Endothelial cell of umbilical vein (primary cell): ENCODE measurements at places on chromosomes 12 and 14. TPM values are rescaled to one million over a fixed set of nuclear protein-coding genes. Genes with fewer than 3 reads are reported as not detected.
A peak's percentile ranks its signal among the peaks of the same experiment; 100 is the strongest.

Gene OR9K2
- not detected in 2 replicates for total RNA-seq

Gene KRT79
- not detected in 2 replicates for total RNA-seq

Gene ALKBH1
- 13.1 and 14.8 TPM in 2 replicates for total RNA-seq

DNA sequence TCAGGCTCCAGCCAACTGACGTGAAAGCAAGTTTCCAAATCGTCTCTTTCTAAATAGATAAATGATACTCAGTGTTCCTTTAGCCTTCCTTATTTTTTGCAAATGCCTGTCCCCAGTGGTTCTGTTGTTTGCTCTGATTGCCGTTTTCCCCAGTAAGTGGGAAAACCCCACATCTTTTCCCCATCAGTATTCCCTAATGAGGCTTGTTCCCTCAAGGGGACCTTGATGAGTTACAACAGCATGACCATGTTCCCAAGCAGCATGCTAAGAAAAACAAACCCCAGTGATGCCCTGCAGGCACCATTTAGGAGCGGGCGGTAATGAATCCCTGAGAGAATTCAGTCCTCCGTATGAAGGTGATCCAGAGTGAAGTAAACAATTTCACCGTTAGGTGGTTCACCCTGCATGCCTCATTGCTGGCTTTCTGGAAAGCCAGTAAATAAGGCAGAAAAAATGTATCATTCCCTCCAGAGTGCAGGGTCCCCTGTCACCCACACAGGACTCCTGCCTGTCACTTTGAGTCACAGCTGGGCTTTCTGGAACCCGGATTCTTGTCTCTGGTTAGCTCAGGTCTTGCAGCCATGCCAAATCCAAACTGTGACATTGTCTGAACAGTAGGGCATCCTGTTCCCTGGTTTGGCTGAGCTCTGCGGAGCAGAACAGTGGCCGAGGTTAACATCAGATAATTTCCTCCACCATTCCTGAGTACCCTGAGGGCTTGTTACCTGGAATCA, 222.6 kb downstream of the RGS6 start:
- no peak for DNase-seq

- DNase-seq, result no peak
These were observed 171.8 kb downstream of the FLRT2 start for GRCh38 chr14:85701763-85702162.

GRCh38 chr14:100904307-100905087, 975 bp upstream of the RTL1 start:
- DNase-seq, result no peak

Gene IQSEC3
- not detected in 2 replicates for total RNA-seq

- DNase-seq, result peak; percentile 45
These were observed 42.9 kb upstream of the EEA1 start for GRCh38 chr12:92971859-92972524.

Gene LRP1-AS
- not detected in 2 replicates for total RNA-seq

Gene ZNF384
- total RNA-seq, result 52.8 and 58.5 TPM in 2 replicates

DNA sequence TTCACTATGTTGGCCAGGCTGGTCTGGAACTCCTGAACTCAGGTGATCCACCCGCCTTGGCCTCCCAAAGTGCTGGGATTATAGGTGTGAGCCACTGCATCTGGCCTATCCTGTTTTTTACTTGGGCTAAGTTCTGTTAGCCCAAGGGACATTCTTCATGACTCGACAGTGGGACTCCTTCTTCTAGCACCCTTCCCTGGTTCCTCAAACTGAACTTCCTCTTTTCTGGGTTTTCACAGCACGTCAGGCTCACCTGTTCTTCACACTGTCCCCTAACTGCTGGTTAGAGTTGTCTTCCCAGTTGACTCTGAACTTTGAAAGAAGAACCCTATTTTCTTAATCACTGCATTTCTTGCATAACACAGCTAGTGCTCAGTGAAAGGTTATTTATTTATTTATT, 22.5 kb downstream of the CABP1 start:
- DNase-seq, result no peak

- DNase-seq, result no peak
These were observed 90.6 kb upstream of the PWP1 start for GRCh38 chr12:107594995-107595394.

Gene DLST
- 105 and 110 TPM in 2 replicates for total RNA-seq

Gene CTSG
- not detected in 2 replicates for total RNA-seq

- DNase-seq, result no peak
These were observed 61.4 kb downstream of the SLC16A7 start for GRCh38 chr12:59657266-59657665.

Gene FGF6
- total RNA-seq, result not detected in 2 replicates

DNA sequence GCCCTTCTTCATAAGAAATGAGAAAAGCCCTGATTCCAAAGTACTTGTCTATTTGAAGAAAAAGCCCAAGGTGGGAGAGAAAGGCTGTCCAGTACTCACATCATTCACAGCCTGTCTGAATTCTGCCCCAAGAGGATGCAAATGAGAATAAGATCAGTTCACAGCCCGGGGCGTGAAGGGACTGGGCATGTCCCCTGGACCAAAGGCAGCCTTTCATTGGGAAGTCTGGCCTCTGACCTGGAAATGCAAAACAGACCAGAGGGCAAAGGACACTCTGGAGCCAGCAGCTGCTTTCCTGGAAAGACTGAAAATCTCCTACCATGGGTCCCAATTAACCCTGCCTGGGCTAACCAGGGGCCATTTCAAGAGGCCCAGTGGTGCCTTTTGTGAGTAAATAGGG, 191.2 kb upstream of the PELI2 start:
- no peak for DNase-seq

- DNase-seq, result no peak
These were observed 1.1 kb downstream of the LGALS3 start for GRCh38 chr14:55130196-55130550.

Gene KITLG
- total RNA-seq, result 32.5 and 46.4 TPM in 2 replicates

GRCh38 chr14:61565836-61566536, 129.3 kb upstream of the HIF1A start:
- DNase-seq, result peak; percentile 49

DNA sequence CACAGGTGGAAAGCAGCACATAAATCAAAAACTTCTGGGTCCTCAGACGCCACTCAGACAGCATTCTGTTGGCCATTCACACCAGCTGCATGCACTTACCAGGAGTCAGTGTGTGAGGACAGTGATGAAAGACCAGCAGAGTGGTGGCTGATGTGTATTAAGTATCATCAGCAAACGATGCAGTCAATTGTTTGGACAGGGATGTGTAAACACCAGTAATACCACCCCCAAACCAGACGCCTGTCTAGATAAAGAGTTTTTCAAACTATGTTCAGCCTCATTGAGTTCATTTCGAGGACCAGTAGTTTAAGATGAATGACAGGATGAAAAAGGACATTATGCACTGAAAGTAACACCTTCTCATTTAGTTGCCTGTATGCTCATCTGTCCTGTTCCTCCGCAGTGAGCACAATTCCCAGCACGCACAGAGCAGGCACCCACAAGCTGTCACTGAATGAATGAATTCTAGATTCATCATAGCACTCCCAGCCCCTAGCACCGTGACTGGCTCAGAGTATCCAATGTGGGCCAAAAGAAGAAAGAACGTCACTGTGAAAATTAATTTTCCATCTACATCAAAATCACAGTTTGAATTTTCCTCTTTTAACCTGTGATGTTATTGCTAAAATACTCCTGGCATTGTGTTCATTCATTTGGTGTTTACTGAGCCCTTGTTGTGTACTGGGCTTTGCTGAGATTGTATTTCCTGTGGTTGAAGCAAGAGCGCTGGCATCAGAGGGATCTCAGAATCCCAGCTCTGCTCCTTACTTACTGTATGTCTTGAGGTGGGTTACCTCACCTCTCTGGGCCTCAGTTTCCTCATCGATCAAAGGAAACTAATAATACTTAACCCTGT, 124.8 kb upstream of the NOS1 start:
- no peak for DNase-seq

Gene HECTD4
- 38.8 and 47.7 TPM in 2 replicates for total RNA-seq

DNA sequence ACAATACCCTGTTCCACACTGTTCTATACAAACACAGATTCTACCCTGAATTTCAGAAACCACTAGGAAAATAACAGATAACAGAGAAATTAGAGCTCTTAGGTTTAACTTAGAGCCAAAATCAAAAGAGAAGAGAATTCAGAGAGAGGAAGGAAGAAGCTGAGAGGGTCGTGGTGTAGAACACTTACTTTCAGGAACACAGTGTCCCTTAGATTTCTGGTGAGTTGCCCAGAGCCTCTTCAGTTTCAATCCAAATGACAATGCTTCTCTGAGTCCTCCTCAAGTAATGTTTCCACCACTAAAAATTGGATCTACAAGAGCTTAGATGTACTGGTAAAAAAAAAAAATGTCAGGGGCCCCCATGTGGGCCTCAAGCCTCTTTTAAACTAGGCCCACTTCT, 2.6 kb downstream of the YAF2 start:
- DNase-seq, result no peak

DNA sequence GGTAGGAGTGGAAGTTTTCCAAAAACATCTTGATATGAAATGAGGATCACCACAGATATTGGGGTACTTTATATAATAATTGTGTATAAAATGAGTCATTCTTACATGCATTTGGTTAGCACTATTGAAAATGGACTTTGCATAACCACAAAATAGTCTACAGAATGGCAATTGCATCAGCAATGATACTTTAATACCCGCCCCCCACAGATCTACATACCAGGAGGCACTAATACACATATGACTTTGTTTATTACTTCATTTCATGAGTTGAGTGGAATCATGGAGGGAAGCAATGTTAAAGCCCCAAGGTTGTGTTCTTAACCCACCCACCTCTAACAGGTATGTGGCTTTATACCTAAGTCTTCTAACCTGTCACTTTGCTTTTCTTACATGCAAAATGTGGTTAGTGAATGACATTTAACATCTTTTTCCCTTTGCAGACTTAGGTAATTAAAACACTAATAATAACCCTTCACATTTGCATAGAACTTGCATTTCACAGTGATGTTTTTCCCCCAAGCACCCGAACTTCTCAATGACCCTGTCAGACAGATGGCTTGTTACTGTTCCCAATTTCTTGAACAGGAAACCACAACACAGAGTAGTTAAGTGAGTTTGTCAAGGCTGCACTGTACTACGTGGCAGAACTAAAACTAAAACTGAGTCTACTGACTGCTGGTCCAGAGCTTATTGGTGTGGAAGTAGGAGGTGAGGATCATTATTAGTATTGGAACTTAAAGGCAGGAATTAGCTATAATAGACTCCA, 101.9 kb downstream of the NPAS3 start:
- DNase-seq, result no peak

- no peak for DNase-seq
These were observed 615.2 kb downstream of the RPS29 start for GRCh38 chr14:48970943-48971342.

GRCh38 chr12:22160396-22161003, 114.5 kb downstream of the CMAS start:
- no peak for DNase-seq

Gene VWF
- 1,882 and 2,328 TPM in 2 replicates for total RNA-seq

GRCh38 chr14:85533861-85534291, 3.9 kb downstream of the FLRT2 start:
- peak; percentile 24 for DNase-seq

DNA sequence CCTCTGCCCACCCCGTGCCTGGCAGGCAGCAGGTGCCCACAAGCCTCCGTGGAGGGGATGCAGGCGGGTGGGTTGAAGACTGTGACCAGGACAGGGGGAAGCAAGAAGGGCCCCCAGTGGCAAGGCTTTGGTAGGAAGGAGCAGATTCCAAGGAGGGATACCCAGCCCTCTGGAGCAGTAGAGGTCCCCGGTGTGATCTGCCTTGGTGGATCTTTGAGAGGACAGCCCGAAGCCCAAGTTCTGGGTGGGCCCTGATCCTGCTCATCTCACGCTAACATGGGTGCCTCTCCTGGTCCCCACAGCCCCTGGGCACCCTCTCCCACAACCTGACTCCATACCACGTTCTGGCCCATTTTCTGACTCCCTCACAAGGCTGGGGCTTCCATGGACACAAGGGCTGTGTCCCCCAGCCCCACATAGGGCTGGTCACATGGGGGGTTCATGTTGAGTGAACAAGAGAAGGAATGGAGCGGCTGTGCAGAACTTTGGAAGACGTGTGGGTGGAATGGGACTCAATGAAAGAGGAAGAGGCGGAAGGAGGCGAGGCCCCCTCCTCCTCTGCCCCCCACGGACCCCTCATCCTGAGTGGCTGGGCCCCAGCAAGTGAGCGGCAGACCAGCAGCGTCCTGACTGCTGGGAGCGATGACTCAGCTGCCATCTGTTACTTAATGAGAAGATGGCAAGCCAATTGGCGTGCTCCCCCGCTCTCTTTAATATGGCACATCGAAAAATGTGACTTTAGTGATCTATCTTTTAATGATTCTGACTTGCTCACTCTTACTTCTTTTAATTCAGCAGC, 77.0 kb upstream of the BCL11B start:
- no peak for DNase-seq

- no peak for DNase-seq
These were observed 44.1 kb downstream of the PSEN1 start for GRCh38 chr14:73180385-73180805.

DNA sequence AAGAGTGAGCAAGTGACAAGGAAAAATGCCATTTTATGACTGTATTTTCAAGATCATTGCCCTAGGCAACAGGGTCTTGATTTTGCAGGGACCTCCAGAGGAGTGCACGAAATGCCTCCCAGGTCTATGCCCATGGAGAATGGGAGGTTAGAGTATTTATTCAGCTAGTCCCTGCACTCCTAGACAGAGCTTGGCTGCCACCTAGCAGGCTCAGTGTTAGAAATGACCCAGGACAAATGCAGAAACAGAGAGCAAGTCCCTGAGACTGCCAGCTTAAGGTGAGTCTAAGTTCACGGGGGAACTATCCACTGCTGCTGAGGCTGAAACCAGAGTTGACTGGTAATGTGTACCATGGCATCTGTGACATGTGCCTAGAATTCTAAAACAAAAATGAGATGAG, 506.4 kb downstream of the MED13L start:
- DNase-seq, result no peak

GRCh38 chr12:47307680-47308399, 228.1 kb upstream of the AMIGO2 start:
- peak; percentile 66 for DNase-seq

- peak; percentile 13 for DNase-seq
These were observed 148.4 kb downstream of the PRKCH start for GRCh38 chr14:61469781-61470180.

DNA sequence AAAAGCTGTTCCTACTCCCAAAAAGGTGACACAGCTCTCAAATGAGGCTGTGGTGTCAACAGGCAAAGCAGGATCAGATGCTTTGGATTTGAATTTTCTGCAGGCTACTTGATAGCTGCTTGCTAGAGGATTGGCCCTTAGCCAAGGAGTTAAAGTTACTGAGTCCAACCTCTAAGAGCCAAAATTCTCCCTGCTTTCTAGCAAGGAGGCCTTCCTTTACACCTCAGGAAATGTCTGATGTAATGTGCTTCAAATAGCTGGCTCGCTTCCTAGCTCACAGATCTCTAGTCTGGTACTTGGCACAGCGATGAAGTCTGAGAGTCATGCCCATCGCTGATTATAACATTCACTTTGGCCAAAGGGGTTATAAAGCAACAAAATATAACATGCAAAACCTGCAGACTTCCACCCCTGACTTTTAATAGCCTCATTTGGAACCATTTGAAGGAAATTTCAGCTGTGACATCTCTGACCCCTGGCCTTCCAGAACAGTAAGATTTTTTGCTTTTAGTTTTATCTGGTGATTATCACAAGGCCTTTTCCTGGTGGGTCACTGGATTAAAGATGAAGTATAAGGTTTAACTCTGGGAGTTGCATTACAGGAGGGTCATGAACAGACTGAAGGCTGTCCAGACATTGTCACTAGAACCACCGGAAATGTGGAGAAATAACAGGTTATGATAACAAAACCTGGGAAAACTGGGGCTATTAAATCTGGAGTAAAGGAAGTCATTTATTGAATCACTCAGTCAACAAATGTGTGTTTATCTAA, 189.7 kb downstream of the EPS8 start:
- peak; percentile 87 for DNase-seq

Gene MMP14
- 603 and 615 TPM in 2 replicates for total RNA-seq
